Stimulated activated CD8-positive, alpha-beta memory T cell treated with anti-CD3 and anti-CD28 coated beads, Interleukin-4, amount 100 ng/mL, for 1 hour (primary cell): ENCODE measurements at places on chromosomes 11 and 22.
A peak's percentile ranks its signal among the peaks of the same experiment; 100 is the strongest.

GRCh38 chr22:23002612-23003180, 67.6 kb upstream of the GNAZ start:
- no peak for DNase-seq

DNA sequence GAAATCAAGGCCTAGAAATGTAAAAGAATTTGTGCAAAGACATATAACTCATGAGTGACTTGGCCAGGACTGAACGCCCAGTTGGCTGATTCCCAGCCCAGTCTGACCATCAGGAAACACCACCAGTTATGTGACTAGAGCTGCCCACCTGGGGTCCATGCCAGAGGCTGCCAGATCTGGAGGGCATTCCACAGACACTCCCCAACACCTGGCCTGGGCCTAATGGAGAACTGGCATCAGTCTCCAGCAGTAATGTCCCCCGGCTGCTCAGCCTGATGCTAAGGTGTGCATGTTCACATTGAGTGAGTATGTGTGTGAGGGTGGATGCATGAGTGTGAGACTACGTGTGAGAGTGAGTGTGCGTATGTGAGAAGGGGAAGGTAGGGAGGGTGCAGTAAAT, 15.7 kb downstream of the PLAAT3 start:
- DNase-seq = no peak

DNA sequence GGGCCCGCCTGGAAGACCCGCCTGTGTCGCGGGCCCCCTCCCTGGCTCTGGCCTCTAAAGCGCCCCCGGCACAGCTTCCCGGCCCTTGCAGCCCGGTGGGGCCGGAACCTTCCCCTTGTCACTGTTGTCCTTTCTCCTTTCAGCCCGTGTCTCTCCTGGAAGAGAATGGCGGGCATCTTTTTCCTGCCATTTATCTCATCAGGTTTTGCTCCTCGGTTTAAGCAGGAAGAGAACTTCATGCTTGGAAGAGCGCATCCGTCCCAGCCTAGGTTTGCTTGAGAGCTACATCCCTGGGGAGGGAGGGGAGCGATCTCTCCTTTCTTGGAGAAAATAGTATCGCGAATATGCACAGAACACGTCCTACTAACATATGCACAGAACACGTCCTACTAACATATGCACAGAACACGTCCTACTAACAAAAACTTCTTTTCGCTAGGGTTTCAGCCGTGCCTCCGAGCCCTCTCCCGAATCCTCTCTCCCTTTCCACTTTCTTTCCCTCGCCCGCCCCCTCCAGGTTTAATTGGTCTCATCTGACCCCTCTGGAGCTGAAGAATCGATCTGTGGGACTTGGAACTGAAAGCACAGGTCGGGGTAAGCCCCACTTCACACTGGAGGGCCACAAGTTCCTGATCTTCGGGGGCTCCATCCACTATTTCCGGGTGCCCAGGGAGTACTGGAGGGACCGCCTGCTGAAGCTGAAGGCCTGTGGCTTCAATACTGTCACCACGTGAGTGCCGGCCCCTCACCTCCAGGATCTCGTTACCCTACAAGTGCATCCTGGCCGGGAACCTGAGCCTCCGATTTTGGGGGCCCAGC, 1.2 kb downstream of the GLB1L3 start:
- no peak for DNase-seq

DNA sequence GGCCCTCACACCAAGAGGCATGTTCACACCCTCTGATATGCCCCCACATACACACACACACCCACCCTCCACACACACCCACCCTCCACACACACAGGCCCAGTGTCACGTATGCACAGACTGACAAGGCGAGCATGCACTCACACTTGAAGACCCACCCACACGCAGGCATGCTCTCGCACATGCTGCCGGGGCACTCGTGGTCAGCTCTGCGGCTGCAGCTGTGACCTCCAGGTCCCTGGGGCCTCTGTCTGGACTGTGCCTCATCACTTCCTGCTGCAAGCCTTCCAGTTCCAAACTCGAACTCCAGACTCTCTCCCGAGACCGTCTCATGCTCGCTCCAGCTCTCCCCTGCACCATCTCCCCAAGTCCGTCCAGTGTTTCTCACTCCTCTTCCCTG, 9.5 kb downstream of the DCHS1 start:
- DNase-seq = no peak

DNA sequence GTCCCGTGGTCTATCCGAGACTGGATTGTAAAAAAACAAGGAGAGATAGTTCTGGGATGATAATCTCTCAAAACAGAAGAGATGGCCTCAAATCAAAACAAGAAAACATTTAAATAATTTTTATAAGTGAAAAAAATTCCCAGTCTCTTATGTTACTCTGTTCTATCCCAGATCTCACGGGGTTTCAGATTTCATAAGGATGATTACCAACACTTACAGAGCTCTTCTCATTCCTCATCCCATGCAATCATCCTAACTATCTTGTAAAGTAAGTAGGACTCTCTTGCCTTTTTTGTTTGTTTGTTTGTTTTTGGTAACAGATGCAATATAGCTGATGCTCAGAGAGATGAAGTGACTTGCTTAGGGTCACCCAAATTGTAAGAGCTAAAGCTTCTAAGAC, 20.0 kb upstream of the ZBTB16 start:
- DNase-seq = no peak

GRCh38 chr11:40293655-40294348, 1165.7 kb downstream of the LRRC4C start:
- DNase-seq = no peak

GRCh38 chr11:123490527-123490926, 60.5 kb downstream of the GRAMD1B start:
- no peak for DNase-seq

DNA sequence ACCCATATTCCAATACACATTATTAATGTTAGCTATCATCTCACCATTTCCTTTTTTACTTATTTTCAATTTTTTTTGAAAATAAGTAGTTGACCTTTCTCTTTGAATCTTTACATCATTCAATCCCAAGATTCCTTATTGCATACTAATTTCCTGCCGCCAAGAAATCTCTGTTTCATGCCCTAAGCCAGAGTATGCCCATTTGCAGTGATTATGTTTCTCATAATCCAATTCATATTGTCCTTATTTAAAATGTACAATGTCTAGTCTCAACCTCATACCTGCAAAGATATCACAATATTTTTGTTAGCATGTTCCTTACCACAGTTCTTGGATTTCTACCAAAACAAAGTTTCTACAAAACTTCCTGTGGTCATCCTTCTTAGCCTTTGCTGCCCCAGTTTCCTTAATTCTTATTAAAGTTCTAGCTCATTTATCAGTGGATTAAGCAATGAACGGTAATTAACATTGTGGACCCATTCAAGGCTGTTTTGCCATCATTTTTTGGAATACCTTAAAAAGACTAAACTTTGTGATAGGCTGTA, 75.3 kb downstream of the CD44 start:
- no peak for DNase-seq

GRCh38 chr11:32920570-32920969, 28.0 kb downstream of the QSER1 start:
- DNase-seq = no peak

- no peak for DNase-seq
These were observed 72.4 kb upstream of the BIRC3 start for GRCh38 chr11:102244681-102245409.

DNA sequence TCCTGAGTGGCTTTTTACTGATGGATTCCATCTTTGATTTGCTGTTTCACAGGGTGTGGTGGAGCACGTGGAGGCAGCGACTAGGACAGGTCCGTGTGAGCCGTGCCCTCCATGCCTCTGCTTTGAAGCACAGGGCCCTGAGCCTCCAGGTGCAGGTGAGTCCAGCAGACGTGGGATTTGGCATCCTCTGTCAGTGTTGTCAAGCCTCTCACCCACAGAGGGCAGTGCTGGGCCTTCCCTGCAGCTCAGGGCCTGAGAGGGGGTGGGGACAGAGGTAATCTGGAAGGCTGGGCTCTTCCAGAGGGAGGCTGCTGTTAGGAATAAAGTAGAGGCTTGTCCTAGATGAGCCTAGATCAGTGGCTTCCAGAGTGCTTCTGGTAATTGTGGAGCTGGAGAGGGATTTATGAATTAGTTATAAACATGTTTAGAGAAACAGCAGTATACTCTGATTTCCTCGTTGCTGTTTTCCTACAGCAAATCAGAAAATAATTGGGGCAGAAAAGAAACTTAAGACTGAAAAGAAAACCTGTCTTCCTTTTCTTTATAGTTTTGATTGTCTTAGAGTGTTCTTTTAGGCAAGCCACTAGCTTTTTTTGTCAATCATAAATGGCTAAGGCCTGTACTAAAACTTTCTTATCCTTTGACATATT, 65.0 kb downstream of the SFI1 start:
- DNase-seq = peak; percentile 11

DNA sequence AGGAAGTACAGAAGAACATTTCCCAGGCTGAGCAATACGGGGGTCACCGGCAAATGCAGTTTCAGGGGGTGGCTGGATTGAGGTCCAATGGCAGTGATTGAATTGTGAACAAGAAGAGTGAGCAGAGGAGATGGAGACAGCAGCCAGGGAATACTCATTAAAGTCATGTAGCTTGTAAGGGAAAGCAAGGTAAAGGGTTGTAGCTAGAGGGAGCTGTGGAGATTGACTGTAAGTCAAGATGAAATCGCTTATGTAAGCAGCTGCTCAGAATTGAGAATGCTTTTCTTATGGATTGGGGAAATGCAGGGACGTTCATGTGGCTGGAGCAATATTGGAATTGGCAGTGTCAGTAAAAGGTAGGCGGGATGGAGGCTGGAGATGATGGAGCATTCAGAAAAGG, 111.4 kb upstream of the TBCEL start:
- no peak for DNase-seq

GRCh38 chr11:133906746-133907145, 50.0 kb downstream of the IGSF9B start:
- no peak for DNase-seq

- DNase-seq = no peak
These were observed 3.7 kb upstream of the PGGHG start for GRCh38 chr11:285021-285893.

DNA sequence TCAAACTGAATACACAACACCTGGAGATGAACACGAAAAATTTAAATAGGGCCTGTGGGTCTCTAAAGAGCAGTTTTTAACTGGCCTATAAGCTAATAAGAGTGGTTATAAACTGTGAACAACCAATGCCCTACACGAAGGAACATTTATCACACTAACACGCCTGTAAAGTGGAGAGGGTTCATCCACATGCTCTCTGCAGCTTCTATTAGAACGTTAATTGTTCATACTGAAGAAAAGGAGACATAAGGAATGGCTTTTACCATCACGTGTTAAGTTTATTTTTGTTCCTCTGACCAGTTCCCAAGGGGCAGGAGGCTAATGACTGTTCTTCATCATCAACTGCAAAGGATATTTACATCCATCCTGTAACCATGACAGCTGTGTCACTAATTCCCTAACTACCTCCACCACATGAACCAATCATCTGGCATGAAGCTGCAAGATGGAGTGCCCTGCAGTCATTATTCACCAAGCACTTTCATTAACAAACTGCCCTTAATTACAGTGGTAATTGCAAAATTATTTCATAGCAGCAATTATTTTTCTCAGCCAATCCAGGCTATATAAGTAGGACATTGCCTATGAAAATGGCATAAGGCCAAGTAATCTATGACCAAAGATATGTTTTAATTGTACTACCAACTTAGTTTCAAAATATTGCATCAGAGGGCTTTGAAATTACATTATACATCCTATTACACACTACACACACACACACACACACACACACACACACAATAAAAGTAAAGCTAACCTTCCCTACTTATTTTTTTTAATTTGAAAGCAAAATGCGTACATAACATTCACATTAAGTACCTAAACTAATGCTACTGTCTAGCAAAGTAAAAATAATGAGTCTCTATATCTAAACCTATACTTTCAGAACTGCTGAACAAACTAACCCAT, 186.7 kb downstream of the CADM1 start:
- DNase-seq = no peak

- DNase-seq = no peak
These were observed 3.6 kb downstream of the CTSW start for GRCh38 chr11:65883058-65883761.

DNA sequence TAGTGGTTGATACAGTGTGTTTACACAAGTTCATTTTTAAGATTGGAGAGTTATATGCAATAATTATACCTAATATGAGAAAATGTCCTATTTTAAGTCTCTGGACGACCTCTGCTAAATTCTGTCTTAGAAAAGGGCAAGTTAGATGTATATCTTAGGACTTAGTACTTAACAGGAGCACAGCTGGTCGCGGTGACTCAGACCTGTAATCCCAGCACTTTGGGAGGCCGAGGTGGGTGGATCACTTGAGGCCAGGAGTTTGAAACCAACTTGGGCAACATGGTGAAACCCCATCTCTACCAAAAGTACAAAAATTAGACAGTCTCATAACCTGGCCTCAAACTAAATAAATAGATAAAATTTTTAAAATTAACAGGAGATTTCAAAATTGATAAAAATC, 27.2 kb downstream of the BSX start:
- no peak for DNase-seq

GRCh38 chr22:28909375-28909774, 26.0 kb downstream of the ZNRF3 start:
- no peak for DNase-seq

- no peak for DNase-seq
These were observed 70.9 kb downstream of the SCUBE1 start for GRCh38 chr22:43272301-43272700.

DNA sequence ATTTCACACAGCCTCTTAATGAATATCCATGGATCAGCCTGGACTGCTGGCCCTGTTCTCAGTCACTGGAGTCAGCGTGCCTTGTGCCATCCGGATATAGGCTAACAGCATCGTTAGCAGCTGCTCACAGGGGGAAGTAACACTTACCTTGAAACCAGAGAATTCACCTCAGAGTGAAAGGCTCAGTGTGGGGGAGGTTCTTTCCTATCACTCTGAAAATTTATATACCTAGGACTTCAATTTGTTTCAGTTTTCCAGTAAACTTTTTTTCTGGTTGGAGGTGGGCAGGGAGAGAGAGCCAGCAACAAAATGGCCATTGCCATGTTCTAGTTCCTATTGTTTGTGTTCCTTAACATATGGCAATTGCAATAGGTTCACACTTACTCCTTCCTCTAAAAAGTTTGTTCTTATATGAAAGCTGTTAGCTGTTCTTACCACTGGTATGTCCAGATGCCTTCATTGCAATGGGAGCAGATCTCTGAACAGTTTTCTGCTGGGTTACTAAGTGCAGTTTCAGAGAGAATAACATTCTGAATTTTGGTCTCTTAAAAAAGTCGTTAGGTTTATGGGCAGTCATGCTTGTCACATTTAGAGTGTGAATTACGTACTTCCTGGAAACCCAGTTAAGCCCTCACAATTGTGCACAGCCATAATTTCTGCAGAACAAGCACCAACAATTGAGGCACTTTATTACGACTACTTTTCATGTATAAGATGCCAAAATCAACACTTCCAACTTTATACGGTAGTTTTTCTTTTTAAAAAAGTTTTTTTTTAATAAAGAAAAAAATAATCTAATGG, 247.6 kb downstream of the CADM1 start:
- no peak for DNase-seq

DNA sequence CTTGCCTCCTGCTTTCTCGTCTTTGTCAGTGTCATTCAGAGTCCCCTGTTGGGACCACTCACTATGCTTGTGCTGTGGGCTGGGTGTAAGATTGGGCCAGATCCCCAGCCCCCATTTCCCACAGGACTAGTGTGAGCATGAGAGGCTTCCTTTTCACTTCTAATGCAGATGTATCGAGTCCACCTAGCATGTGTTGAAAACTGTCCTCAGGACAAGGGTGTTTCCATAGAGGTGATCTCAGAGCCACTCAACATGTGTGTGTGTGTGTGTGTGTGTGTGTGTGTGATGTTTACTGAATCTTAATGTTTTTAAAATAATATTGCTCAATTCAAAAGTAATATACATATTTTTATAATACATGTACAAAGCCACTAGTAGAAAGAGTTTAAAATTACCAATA, 11.4 kb upstream of the CD44 start:
- DNase-seq = no peak
